Cardiac ventricle fibroblast (primary cell): ENCODE measurements at places on chromosomes 2 and 18. TPM values are rescaled to one million over a fixed set of nuclear protein-coding genes. Genes with fewer than 3 reads are reported as not detected.

The TSN gene
- 31.0 and 35.7 TPM in 2 replicates for total RNA-seq

The ECEL1 gene
- total RNA-seq = not detected in 2 replicates

The PTPN2 gene
- 23.2 and 26.0 TPM in 2 replicates for total RNA-seq

The CNGA3 gene
- total RNA-seq = not detected in 2 replicates

The LCT gene
- not detected in 2 replicates for total RNA-seq

The SPR gene
- 18.3 and 21.0 TPM in 2 replicates for total RNA-seq

The MEP1B gene
- total RNA-seq = not detected in 2 replicates

The ALKAL2 gene
- total RNA-seq = not detected in 2 replicates

The DSC1 gene
- not detected in 2 replicates for total RNA-seq
